A549 treated with AZD2906 at 1 μM for 4 hours (cell line): ENCODE measurements at places on chromosomes 13 and 19. TPM values are rescaled to one million over a fixed set of nuclear protein-coding genes. Genes with fewer than 3 reads are reported as not detected.

RPL18A gene
- total RNA-seq = 1,831 to 2,390 TPM (median 2,250 TPM) in 5 replicates

ANGPTL8 gene
- not detected in 5 replicates for total RNA-seq

PSG3 gene
- total RNA-seq = 0.07 to 0.18 TPM (median 0.13 TPM) in 4 of 5 replicates, not detected in the other

CRLF1 gene
- total RNA-seq = 5.3 to 11.4 TPM (median 10.2 TPM) in 5 replicates

NCAN gene
- total RNA-seq = 0.02 to 0.08 TPM (median 0.06 TPM) in 5 replicates

SHISA7 gene
- total RNA-seq = 0.01 TPM in 1 of 5 replicates, not detected in the others

ERICH6B gene
- not detected in 5 replicates for total RNA-seq

IGSF23 gene
- 0.36 to 0.67 TPM (median 0.42 TPM) in 5 replicates for total RNA-seq

HNRNPA1L2 gene
- 5.6 to 6.2 TPM (median 6.0 TPM) in 5 replicates for total RNA-seq

TARM1 gene
- total RNA-seq = not detected in 5 replicates

THOP1 gene
- 83.4 to 100 TPM (median 97.1 TPM) in 5 replicates for total RNA-seq

PEG3 gene
- not detected in 5 replicates for total RNA-seq

CAPNS1 gene
- 1,516 to 2,255 TPM (median 2,139 TPM) in 5 replicates for total RNA-seq

SMIM17 gene
- 0.08 to 0.11 TPM in 2 of 5 replicates, not detected in the others for total RNA-seq

FXYD7 gene
- total RNA-seq = 0.13 to 0.27 TPM (median 0.17 TPM) in 4 of 5 replicates, not detected in the other

SPRED3 gene
- total RNA-seq = 1.9 to 2.8 TPM (median 2.2 TPM) in 5 replicates

SYCN gene
- not detected in 5 replicates for total RNA-seq

KANK2 gene
- total RNA-seq = 39.9 to 52.5 TPM (median 48.0 TPM) in 5 replicates
